Putamen (tissue), 1 donor: ENCODE measurements at places on chromosomes 1 and 21.

GRCh38 chr1:36475910-36476604 lies 6.7 kb downstream of the CSF3R start:
- DNase-seq = no peak

GRCh38 chr1:111202707-111203623 lies 2.5 kb upstream of the DENND2D start:
- no peak for DNase-seq

GRCh38 chr1:34529935-34530859 lies 224.7 kb upstream of the GJB5 start:
- peak; percentile 2 for DNase-seq

DNA sequence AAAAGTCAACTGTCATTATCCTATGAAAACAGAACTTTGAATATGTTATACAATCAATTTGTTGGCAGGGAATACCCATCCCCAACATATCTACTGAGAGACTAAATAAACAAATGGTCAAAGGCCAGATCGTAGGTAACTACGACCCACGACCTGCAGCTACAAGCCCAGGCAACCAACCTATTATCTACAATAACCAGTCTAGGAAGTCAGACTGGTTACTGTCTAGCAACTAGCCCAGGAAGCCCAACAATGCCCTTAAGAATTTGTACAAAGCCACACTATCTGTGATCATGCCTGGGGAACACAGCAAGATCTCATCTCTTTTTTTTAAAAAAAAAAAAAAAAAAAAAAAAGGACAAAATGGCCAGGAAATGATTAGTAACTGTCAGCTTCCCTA lies 58.7 kb downstream of the SMYD3 start:
- no peak for DNase-seq

GRCh38 chr1:204080163-204080903 lies 7.4 kb downstream of the SOX13 start:
- no peak for DNase-seq

DNA sequence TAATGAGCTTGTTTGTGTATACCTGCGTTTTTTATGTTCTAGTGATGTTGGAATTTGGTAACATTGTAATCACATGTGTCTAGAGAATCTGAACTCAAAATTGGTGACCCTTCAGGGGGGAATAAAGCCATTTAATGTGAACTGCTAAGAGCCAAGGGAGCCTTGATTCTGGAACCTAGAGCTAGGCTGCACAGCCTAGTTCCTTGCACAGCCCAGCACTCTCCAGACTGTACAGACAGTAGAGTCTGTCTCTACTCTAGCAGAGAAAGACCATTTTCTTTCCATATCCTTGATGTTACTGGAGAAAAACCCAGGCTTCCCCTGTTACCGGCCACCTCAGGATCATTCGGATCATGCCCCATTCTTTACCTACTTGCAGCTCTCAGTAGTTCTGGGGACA lies 8.6 kb downstream of the ARV1 start:
- no peak for DNase-seq

DNA sequence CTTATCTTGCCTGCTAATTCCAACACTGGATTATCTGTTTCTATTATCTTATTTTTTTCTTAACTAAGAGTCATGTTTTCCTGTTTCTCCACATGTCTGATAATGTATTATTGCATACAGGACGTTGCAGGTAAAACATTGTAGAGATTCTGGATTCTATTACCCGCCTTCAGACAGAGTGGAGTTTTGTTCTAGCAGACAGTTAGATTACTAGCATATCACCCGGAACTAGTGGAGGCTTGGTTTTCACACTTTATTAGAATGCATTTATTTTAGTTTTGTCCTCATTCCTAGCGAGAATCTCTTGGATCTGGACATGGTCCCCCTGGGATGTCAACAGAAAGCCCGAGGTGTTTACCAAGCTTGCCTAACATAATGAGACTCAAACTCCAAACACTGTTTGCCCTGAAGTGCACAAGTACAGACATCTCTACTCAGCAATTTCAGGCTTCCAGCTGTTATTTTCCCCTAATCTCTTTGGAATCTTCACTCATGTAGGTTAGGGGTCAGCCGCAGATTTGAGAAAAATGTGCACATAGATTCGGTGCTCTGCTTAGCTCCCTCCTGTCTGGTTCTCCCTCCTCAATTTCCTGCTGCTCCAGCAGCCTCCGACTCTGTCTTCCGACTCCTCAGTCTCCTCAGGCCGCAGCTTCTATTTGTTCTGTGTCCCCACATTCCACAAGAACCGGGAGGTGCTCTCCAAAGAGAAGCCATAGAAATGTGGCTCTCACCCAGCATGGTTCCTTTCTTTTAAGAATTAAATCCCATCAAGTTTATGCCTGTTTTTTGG lies 36.8 kb upstream of the PTPRF start:
- no peak for DNase-seq

DNA sequence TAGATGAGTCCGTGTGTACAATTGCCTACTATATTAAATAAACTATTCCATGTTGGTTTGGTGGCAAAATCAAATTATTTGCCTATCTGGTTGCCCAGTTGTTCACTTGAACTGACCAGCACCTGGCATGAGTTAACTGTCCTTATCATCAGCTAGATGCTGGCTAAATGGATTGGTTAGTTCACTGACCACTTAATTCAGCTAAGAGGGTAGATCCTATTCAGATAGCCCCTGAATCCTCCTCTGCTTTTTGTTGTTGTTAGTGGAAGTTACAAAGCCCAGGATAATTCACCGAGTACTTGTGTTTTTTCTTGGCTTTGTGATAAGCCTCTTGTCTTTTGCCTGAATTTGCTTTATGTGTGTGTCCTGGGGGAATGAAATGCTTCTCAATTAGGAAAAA lies 22.8 kb upstream of the CD53 start:
- no peak for DNase-seq

DNA sequence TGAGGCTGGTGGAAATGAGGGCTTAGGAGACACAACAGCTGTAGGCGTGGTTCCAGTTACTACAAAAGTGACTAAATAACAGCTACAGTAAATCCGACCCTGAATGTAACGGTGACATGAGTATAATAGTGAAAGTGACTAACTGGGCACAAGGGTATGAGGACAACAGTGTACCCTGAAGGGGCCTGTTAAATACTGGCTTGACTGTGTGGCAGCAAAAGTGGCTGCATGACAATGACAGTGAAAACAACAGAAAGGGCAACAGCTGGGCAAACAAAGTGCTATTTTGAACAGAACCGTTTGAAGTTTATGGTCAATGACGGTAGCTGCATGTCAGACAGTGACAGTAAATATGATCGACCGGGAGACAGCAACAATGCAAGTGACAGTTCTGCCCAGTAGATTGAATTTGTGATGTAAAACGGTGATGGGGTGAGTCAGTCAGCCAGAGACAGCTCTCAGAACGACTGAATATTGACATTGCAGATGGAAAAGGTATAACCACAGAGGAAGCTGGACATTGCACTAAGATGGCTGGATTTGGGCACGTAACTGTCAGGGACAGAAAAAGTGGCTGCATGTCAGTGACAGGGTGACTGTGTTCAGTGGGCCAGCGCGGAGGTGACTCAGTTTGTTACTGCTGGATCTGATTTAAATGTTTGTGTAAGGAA lies 1.2 kb upstream of the ZBTB40 start:
- DNase-seq = no peak

- peak; percentile 90 for DNase-seq
These were observed 29.1 kb downstream of the SKI start for GRCh38 chr1:2257245-2257627.

GRCh38 chr1:194816859-194817258 lies 1630.4 kb upstream of the B3GALT2 start:
- no peak for DNase-seq

DNA sequence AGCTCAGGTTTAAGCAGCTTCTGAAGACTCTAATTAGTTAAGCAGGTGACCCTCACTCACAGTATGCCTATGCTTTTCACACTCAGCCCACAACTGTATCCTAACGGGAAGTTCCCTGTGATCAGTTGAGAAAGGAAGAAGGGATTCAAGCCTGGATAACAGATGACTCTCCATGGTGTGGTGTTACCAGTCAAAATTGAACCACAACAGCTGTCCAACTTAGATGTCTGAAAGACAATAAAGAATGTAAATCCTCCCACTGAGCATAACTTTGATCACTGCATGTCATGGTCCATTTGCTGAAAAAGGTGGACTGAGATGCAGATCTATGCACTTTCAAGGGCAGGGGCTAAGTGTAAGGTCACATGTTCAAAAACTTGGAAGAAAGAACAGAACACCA lies 32.3 kb upstream of the DIPK1A start:
- DNase-seq = no peak

DNA sequence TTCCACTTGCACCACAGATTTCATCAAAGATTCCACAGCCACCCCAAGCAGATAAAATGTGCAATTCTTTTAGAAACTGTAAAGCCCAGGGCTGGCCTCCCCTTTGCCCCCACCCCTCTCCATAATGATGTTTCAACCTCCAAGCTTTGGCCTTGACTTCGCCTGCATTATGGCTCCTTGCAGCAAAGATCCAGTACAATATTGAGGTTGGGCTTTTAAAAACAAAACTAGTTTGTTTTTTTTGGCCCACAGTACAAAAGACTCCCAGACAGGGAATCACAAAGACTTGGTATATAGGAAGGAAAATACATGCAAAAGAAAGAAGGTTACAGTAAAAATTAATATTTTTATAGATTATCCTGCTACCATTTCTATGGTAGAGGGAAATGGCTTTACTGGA lies 356.5 kb upstream of the PTBP2 start:
- DNase-seq = no peak

DNA sequence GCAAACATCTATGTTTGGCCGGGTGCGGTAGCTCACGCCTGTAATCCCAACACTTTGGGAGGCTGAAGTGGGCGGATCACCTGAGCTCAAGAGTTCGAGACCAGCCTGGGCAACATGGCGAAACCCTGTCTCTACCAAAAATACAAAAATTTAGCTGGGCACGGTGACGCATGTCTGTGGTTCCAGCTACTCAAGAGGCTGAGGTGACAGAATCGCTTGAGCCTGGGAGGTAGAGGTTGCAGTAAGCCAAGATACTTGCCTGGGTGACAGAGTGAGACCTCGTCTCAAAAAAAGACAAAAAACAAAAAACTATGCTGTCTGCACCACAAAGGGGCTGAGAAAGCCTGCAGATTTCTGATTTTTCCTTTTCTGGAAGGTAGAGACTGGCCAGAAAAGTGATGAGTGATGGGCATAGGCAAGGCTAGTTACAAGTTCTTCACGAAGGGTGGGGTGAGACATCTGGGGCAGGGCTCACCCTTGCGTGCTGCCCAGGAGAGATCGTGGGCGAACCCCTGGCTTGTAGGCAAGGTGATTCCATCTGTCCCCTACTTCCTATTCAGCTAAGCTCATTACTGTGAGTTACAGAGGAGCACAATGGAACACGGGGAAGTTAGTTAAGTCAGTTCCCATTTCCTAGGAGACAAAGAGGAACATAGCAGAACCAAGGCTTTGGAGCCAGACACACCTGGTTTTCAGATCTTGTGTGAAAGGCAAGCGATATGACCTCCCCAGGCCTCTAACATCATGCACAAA lies 3.2 kb downstream of the SLC2A1 start:
- no peak for DNase-seq

DNA sequence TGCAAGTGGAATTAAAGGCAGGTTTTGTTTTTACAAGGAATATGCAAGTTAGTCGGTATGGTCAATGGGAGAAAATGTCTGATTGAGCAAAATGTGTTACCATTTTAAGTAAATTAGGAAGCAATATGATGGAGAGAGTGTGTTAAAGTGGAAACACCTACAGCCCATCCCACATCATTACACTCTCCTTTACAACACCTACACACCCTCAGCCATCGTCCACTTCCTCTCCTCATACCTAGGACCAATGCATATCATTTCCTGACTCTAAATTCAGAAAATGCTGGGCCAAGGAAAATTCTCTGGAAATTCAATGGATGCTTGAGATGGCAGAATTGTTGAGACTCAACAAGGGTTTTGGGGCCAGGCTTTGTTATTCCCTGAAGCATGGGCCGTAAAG lies 16.4 kb upstream of the CCDC190 start:
- no peak for DNase-seq

DNA sequence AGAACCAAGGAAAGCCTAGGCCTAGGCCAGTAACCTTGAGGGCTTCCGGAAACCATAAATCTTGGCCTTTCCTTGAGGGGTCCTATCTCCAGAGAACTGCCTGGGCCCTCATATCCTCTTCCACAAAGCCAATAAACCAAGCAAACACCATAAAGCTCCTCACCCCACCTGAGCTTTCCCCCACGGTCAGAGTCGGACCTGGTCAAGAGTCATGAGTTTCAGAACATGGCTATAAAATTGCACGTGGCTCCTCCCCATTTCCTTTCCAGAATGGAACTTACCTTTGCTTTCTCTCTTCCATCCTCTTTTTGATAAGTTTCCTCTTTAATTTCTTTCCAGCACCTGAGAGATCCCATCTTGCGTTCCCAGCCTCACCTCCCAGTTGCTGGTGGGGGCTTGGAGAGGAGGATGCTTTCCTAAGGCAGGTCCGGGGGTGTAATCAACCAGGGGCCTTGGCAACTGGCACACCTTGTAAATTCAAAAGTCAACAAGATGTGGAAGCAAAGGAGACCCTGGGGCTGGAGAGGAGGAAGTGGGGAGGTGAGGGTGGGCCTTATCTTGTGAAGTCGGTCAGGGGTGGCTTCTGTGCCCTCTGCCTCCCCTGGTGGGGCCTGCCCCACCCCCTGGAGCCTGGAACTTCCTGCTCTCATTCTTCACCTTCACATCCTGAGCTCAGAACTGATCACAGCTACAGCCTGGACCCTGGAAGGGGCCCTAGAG lies 259.9 kb downstream of the FOXD2 start:
- DNase-seq = no peak

GRCh38 chr21:15493646-15494045 lies 236.1 kb upstream of the USP25 start:
- no peak for DNase-seq

- no peak for DNase-seq
These were observed 35.9 kb upstream of the HMGN1 start for GRCh38 chr21:39384674-39385298.

GRCh38 chr1:35324486-35324885 lies 56.0 kb downstream of the ZMYM4 start:
- no peak for DNase-seq

DNA sequence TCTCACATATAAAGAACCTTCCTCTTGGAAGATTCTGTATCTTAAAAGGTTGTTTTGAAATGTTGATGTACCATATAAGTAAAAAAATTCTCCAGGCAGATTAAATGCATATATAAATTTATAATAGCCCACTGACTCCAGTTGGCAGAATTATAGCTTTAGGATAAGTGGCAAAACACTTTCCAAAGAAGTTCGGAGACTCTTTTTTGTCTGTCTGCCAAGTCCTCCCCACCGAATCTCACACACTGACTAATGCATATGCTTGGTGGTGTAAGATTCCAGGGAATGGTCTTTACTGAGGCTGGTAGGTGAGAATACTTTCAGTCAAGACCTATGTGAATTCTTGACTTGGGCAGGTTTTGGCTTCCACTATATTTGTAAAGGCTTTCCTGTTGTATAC lies 724.3 kb upstream of the CXADR start:
- no peak for DNase-seq

DNA sequence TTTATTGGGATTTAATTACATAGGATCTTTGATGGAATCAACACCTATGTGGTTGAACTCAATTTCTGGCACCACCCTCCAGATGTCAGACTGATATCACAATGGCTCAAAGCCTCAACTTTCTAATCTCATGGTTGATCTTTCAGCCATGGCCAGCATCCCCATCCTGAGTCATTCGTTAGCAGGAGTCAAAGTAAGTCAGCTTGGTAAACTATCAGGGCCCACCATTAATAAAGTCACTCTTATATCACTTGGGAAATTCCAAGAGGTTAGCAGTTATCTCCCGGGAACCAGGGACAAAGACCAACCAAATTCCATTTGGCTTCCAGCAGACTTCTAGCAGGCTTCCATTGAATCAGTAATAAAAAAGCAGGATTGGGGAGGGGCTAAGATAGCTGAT lies 50.7 kb upstream of the TNFSF4 start:
- DNase-seq = no peak

GRCh38 chr1:27403931-27404330 lies 11.5 kb downstream of the GPR3 start:
- DNase-seq = no peak
